Posterior cingulate gyrus (tissue), 11 donors: ENCODE measurements at places on chromosomes 4 and X.

GRCh38 chrX:17613979-17614588, 123.2 kb upstream of the SCML1 start:
- no peak for DNase-seq

- no peak for DNase-seq
These were observed 824.5 kb downstream of the STIM2 start for GRCh38 chr4:27685091-27685490.

DNA sequence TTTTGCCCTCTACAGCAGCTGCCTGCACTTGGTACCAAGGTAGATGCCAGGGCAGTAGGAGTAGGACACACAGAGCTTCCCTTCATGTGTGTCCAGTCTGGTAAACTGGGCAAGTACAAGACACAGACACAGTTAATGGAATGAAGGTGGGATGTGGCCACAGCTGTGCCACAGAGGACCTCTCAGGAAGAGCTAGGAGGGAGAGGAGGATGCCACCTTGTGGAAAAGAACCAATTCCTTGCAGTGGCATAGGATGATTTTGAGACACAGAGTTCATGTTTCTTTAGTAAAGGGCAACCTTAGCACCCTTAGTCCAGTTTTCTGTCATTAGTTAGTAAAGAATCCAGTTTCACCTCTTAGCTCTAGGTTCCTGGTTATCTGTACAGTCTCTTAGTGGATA, 36.3 kb upstream of the TBC1D14 start:
- DNase-seq, result no peak

DNA sequence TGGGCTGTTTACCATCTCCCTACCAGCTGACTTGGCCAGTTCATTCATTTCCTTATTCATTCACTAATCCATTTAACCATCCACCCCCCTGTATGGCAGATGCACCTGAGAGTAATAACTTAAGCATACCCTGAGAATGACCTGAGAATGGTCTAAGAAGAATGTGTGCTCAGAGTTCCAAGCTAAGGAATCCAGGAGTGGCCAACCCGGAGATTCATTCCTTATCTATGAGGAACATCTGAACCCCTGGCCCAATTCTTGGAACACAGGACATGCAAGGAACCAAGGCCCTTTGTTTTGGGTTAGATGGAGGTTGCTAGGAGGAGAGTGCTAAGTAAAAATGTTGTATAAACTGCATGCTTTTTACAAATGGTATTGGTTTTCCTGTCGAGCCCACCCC, 13.5 kb upstream of the STARD8 start:
- no peak for DNase-seq

- DNase-seq, result no peak
These were observed 37.0 kb upstream of the NOCT start for GRCh38 chr4:138978600-138978999.

- no peak for DNase-seq
These were observed 244.0 kb upstream of the SMIM31 start for GRCh38 chr4:164509951-164510350.

GRCh38 chr4:145623831-145624230, 4.6 kb downstream of the MMAA start:
- no peak for DNase-seq

DNA sequence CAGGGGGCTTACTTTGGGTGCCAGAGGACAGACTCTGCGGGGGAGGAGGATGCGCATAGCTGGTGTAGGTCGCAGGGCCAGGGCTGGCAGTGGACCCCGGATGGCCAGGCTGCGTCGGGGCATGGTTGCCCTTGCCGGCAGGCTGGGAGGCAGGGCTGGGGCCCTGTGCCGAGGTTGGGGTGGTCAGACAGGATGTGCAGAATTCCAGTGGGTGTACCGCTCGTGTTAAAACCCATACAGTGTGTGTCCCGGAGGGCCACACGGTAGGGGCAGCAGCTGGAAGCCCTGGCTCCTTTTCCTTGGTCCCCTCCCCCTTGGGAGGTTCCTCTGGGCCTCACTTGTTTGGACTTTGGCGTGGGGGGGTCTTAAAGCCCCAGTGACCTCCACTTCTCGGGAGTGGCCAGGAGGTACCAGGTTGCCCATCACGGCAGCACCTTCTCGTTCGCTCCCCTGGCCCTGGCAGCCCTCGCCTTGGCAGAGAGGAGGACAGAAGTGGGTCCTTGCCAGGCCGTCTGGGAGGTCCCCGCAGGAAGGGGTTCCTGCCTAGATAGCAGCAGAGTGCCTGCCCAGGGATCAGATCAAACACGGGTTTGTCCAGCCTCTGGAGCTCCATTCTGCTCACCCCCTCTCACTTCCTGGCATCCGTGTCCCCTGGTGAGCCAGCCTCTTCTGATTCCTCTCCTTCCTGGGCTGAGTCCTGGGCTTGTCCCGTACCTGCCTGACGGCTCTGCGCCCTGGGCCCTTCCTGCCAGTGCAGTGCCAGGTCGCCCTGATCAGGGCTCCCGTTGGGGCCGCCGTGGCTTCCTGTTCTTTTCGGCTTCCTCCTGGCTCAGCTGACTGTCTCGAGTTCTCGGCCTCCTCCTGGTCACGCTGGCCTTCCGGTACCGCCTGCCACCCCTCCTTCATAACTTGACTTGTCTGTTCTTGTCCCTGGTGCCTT, 56.7 kb upstream of the HGFAC start:
- no peak for DNase-seq

GRCh38 chr4:94306713-94307112, 35.9 kb downstream of the HPGDS start:
- no peak for DNase-seq

- no peak for DNase-seq
These were observed 829.3 kb upstream of the LCORL start for GRCh38 chr4:18850867-18851266.

GRCh38 chr4:48635310-48635709, 144.8 kb downstream of the FRYL start:
- DNase-seq, result no peak

GRCh38 chrX:40809210-40809609, 73.9 kb upstream of the MED14 start:
- no peak for DNase-seq

DNA sequence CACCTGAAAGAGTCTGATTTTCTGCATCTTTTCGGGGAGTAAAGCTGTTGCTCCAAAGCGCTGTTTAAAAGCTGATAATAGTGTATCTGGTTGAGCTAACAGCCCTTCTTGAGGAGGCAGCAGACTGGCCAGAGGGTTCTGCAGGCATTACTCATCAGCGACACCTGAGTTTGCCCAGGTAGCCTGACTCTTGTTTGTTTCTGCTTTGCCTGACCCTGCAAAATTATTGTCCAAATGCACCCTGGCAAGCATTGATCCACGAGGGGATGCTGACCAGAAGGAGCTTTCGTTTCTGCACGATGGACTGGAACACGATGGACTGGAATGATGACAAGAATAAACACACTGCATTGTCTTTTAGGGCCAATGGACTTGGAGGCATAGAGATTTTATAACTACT, 6.2 kb downstream of the CD99 start:
- no peak for DNase-seq

DNA sequence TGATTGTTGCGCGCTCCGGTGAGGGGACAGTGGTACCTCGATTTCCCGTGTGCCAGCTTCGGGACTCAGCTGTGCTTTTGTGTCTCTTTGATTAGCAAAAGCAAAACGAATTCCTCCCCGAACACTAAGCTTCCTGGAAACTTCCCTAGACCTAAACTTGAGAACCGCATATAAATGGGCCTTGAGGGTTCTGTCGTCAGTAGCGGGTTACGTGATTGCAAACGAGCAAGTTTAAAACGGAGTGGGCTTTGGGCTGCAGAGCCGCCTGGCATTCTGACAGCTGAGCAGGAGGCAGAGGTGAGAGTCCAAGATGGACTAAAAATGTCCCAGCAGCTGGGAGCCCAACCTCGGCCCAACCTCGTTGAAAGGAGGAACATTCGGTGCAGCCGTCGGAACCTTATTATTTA, 1.2 kb upstream of the TAPT1 start:
- no peak for DNase-seq
